Body of pancreas (tissue), 4 donors: ENCODE measurements at places on chromosomes 4 and X. TPM values are rescaled to one million over a fixed set of nuclear protein-coding genes. Genes with fewer than 3 reads are reported as not detected.
A peak's percentile ranks its signal among the peaks of the same experiment; 100 is the strongest.

The BLOC1S4 gene
- 16.5 TPM for total RNA-seq

The HSFX3 gene
- not detected for total RNA-seq

The RHOXF2 gene
- total RNA-seq: not detected

The BLTP1 gene
- total RNA-seq: 46.8 TPM

The RAB41 gene
- not detected for total RNA-seq

The PHF8 gene
- total RNA-seq: 27.7 TPM

GRCh38 chr4:81919223-81919622 is 447.5 kb upstream of the RASGEF1B start:
- no peak for DNase-seq

DNA sequence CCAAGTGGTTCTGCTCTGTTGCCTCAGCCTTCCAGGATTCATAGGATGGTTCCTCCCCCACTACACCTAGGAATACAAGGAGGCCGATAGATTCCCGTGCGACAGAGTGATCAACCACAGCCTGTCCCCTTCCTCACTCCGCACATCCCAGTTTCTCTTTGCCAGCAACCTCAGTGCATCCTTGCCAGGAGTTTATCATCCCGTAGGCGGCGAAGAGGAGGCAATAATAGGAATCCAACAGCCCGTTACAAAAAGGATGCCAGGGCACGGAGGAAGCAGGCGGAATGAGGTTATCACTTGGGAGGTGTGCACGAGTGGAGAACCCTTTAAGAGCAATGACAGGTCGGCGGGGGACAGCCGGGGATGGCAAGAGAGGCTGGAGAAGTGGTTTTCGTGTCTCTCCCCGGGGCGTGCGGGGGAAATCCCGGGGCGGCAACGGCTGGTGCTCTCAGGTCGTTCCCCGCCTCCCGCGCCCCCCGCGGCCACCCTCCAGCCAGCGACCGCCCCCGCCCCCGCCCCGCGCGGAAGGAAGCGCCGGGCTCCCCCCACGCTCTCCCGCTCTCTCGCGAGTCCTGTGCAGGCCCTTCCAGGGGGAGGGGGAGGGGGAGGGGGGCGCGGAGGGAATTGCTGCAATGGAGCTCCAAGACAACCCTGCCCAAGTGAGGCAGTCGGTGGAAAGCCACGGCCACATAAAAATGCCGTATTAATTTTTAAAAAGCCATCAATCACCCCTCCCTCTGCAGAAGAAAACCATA is 1.6 kb downstream of the PPP3CA start:
- DNase-seq: peak; percentile 60

GRCh38 chrX:135354288-135354687 is 45.0 kb downstream of the ETDC start:
- no peak for DNase-seq

DNA sequence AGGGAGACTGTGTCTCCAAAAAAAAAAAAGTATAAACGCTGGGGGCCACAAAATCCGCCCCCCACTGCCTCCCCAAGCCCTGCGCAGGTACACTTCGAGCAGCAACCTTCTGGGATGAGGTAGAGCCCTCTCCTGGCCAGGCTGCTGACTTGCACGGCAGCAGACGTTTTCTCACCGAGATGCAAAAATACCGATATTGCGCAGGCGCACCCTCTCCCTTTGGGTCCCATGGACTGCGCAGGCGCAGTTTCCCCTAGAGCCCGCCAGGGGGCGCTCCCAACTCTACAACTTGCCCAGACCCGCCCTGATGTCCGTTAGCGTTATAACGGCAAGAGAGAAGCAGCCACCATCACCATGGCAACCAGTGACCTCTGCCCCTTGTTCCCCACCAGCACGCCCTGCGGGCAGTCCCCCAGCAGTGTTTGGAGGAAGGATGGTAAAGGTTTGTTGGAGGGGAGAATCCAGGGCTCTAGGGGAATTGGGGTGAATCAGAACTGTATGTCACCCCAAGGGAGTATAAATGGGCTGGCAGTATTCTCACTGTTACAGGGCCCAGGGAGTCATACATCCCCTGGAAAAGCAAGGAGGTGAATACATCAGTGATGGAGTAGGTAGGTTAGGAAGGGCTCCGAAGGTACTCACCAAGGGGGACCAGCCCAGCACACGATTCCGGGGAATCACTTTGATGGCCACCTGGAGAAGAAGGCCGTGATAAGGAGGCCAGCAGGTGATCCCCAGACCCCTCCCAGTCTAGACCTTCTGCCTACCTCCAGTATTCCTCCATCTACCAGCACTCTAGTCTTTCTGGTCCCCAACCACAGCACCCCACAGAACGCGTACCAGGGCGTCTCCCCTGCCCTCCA is 1.5 kb downstream of the PIM2 start:
- peak; percentile 93 for DNase-seq

DNA sequence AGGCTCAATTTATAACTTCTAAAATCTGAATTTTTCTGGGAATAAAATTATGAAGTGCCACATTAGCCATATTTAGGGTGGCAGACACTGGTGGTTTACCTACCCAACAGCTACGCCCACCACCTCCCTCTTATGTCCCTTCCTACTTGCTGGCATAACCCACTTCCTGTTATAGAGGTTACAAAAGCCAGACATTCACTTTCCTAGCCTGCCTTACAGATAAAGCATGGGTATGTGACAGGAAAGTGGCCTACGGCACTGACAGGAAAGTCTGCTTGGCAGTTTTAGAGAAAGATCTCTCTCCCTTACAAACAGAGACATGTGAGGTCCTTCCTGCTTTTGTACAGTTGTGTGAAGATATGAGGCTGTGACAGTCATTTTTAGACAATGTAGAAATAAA is 12.4 kb downstream of the DDX53 start:
- no peak for DNase-seq

DNA sequence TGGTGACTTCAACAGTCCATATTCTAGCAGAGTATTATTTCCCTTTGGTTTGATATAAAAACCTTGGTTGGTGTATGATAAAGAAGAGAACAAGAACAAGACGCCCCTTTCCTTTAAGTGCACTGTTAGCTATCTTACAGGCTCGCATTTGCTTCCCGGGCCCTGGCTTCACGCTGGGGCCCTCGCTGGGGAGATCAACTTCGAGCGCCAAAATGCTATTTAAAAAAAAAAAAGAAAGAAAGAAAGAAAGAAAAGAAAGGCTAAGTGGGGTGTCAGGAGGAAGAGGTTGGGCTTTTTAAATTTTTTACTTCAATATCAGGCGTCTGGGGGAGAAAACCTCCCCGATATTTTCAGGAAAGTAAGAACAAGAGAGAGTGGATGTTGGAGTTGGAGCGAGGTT is 11.7 kb downstream of the ARX start:
- DNase-seq: no peak

DNA sequence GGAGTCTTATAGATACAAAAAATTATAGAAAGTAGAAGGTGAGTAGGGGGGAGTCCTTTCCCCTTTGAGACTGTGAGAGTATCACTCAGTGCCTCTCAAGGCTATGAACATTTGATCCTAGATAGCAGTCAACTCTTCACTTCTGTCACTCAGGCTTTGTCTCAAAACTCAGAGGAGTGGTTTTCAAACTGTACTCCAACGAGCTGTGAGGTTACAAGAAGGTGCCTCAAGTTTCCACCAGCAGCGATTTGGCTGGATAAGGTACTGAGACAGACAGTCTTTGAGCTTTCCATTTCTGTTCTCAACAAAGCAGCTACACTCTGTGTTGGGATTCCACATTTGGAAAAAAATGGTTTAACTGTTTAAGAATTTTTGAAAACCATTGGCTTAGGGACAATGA is 48.0 kb upstream of the NDST3 start:
- no peak for DNase-seq

- no peak for DNase-seq
Observed at GRCh38 chr4:154527308-154527707, 22.9 kb downstream of the PLRG1 start.

DNA sequence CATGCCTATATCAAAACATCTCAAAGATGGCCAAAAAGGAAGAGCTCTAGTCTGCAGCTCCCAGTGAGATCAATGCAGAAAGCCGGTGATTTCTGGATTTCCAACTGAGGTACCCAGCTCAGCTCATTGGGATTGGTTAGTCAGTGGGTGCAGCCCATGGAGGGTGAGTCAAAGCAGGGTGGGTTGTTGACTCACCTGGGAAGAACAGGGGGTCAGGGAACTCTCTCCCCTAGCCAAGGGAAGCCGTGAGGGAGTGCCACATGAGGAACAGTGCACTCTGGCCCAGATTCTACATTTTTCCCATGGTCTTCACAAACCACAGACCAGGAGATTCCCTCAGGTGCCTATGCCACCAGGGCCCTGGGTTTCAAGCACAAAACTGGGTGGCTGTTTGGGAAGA is 57.3 kb upstream of the FGF16 start:
- no peak for DNase-seq

- DNase-seq: no peak
Observed at GRCh38 chrX:133159205-133159604, 58.9 kb downstream of the TFDP3 start.

- no peak for DNase-seq
Observed at GRCh38 chr4:121794505-121795188, 6.5 kb upstream of the EXOSC9 start.

DNA sequence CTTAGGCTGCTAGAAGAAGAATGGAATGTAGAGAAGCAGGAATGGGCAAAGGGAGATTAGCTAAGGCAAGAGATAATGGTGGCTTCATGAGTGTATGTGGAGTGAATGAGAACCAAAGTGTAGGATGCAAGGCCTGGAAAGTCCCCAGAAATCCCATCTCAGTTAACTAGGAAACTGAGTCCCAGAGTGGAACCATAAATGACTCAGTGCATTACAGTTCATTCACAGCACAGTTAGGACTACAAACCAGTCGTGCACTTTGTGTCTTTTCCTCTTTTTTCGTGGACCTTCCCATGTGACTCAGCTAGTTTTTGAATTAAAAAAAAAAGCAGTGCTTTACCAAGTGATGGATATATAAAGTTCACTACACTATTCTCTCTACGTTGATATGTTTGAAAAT is 27.7 kb upstream of the REST start:
- no peak for DNase-seq

- DNase-seq: no peak
Observed at GRCh38 chrX:83185887-83186286, 322.2 kb upstream of the POU3F4 start.

GRCh38 chrX:132488819-132489577 is at the start of gene MBNL3:
TSS of gene MBNL3 (minus strand) at chrX:132489038. CDS start at chrX:132439611, 49,427 bp downstream.
- peak; percentile 81 for DNase-seq

- DNase-seq: peak; percentile 29
Observed at GRCh38 chr4:142353149-142353738, 492.9 kb downstream of the INPP4B start.

DNA sequence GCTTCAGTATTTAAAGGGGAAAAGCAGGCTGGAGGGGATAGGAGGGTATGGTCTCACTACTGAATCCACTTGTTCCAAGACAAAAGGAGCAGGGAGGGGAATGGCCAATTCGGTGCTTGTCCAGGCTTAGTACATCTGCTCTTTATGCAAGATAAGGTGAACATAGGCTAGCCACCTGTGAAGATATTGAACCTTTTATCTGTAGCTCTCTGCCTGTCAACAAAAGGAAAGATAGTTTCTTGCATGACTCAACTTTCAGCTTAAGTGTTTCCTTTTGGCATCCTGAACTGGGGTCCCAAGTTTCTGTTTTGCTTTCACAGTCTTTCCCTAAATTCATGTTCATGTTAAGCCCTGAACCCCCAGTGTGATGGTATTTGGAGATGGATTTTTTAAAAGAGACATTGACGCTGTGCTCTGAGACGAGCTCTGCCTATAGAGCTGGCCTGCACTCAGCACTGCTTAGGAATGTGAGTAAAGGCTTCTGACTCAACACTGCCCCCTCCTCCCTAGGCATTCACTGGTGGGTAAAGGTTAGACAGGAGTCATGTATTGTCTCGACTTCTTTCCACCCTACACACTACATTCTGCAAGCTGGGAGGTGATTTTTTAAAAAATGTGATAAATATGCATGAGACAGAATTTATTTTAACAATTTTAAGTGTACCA is 28.2 kb downstream of the FAM149A start:
- peak; percentile 35 for DNase-seq

GRCh38 chrX:117985241-117985640 is 131.4 kb downstream of the KLHL13 start:
- DNase-seq: peak; percentile 9
